ENCODE measurements at places on chromosomes 7 and 10.

DNA sequence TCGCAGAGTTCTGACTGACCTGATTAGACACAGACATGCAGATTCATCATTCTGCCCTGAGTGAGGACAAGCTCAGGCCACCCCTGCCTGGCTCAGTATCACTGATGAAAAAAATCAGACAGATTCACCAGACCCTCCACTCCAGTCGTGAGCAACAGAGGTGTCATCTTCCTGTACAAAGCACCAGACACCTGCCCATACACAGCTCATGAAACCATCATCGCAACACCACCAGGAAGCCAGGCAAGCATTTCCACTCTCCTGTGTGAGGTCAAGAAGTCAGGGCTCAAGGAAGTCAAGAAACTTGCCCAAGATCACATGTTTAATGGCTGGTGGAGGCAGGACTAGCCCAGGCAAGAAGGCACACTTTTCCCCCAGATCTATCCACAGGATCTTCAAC, 163.0 kb downstream of the CALN1 start:
- no peak for DNase-seq

- no peak for DNase-seq
These were observed 62.4 kb upstream of the LRRC18 start for GRCh38 chr10:49001870-49002672.

- DNase-seq, result no peak
These were observed 1044.9 kb downstream of the TYW1 start for GRCh38 chr7:68041554-68041953.

GRCh38 chr7:909358-910329, 33.3 kb downstream of the GET4 start:
- no peak for DNase-seq

GRCh38 chr7:117068511-117069145, 115.3 kb downstream of the ST7 start:
- no peak for DNase-seq

- DNase-seq, result peak; percentile 11
These were observed 36.6 kb downstream of the SRPK2 start for GRCh38 chr7:105352018-105352612.

Measured in stimulated activated CD4-positive, alpha-beta T cell treated with anti-CD3 and anti-CD28 coated beads, Interleukin-12 subunit alpha, Interleukin-12 subunit beta, amount 100 ng/mL, for 4 hours (primary cell).